ENCODE measurements at places on chromosomes 4 and X. TPM values are rescaled to one million over a fixed set of nuclear protein-coding genes. Genes with fewer than 3 reads are reported as not detected.

Gene INTU
- total RNA-seq, result 0.44 TPM

Gene TMPRSS11A
- total RNA-seq, result not detected

Gene SERPINA7
- 0.16 TPM for total RNA-seq

Gene TMEM144
- 0.09 TPM for total RNA-seq

Gene GLRA3
- total RNA-seq, result not detected

Gene TRIM60
- not detected for total RNA-seq

Gene PNMA6A
- 0.50 TPM for total RNA-seq

Gene NLGN3
- total RNA-seq, result 2.9 TPM
